ENCODE measurements at places on chromosomes 5 and 9.

DNA sequence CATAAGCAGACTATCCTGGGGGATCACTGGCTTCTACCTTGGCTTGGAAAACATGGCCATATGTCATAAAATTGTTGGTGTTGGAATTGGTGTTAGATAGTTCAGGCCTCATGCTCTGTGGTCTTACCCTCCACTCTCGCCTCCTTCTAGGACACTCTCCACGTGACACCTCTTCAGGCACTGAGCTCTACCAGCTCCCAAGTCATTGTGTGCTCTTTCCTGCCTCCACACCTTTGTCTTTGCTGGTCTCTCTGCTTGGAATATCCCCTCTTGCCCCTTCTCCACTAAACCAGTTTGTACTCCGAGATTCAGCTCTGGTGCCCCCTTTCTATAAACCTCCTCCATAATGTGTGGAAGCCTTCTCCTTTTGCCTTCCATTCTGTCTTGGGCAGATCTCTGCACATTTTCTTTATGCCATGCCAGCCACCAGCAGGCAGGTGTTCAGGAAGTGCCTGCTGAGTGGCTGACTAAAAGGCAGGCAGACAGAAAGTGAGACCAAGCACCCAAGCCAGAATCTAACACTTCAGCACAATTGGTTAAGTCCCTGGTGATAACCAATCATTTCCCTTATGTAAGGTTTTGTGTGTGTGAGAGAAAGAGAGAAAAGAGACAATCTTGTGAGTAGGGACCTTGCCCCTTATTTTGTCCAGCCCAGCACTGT lies 37.7 kb downstream of the SAR1B start:
- no peak for DNase-seq

DNA sequence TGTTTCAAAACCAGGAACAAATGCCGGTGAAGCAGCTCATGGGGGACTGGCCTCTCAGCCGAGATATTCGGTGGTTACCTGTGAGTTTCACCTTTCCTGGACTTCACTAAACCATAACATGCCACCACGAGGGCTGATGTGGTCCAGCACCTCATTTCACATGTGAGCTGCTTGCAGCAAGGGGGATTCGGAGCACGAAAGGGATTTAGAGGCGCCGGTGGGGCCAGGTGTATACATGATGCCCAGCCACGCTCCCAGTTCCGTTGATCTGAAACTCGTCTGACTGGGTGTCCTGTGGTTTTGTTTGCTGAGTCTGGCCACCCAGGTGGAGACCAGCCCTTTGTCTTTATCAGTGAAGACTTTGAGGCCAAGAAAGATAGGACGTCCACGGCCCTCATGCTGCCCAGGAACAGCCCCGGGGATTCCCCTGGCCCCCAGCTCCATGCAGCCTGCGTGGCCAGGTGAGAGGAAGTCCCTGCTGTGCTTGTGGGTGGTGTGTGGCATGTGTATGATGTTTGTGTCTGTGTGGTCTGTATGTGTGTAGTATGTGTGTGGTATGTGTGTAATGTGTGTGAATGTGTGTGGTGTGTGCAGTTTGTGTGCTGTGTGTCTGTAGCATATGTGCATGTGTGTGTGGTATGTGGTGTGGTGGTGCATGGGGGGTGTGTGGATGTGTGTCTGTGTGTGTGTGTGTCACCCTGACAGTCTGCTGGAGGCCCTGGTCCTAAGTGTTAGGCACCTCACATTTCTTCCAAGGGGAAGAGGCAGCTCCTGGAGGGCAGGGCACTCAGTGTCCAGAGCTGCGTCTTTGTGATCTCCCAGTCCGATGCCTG lies 23.4 kb downstream of the PHF2 start:
- no peak for DNase-seq

DNA sequence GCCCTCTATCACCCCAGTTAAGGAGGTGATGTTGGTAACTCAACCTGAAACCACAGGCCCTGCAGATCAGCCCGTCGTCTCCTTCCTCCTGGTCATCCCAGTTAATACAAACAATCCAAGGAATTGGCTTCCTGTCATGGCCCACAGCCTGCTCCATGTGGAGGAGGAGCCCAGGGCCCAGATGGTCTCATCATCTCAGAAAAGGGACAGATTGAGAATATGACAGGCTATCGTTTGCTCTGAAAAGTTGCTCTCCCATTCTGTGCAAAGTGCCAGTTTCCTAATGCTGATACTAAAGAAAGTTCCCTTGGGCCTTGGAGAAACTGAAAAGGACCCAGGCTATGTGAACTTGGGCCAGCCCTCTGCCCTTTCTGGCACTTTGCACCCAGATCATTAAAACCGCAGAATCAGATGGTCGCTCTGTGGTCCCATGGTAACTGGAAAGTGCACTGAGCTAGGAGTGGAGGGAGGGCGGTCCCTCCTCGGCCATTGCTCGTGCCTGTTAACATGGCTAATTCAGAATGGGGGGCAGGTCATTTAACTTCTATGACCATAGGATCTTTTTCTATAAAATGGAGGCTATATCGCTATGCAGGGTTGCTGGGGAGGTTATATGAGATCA lies 675 bp upstream of the SPAAR start:
- no peak for DNase-seq

DNA sequence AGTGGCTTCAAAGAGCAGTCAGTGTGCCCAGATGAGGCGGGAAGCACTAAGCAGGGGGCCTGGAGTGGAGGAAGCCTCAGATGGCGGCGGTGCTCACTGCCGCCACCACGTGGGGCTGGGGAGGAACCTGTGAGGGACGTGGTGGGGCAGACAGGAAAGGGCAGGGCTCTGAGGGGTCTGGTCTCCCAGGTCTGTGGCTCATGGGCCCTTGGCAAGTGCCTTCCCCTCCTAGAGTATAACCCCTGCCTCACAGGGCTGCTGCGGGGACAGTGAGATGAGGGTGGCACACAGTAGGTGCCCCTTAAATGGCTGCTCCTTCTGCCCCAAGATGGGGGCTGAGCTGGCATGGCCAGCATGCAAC lies 26.6 kb downstream of the NR5A1 start:
- peak; percentile 58 for DNase-seq

DNA sequence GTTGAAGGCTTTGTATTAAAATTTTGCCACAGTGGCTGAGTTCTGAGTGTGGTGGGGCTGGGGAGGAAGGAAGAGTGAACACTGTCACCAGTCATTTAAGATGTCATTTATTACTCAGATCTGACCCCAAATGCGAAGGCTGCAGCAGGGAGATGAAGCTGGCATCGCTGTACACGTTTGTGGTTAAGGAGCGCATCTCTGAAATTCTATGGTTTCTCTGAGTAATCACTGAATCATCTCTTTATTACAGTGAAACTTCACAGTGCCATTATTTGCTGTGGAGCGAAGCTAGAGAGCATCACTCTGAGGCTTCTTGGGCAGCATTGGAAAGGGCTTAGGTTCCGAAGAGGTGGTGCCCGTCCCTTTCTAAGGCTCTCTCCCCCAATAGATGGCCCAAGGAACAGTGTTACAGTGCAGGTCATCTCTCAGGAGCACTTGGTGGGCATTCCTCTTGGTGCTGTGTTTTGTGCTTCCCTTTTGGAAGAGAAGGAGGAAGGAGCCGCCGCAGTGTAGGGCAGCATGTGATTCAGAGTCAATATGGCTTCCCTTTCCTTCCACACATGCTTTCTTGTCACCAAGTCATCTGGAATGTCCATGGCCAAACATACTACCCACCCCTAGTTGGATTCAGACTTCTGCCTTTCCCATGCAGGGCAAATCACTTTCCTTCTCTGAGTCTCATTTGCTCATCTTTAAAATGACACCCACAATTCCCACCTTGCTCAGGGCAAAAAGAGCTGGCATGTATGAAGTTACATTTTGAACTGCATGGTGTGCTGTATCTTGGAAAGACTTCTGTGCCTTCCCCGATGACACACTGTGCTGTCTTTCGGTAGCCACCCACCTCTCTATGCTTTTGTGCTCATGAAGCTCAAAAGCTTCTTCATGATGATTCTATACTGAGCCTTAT lies 9.3 kb upstream of the TEX48 start:
- DNase-seq, result no peak

DNA sequence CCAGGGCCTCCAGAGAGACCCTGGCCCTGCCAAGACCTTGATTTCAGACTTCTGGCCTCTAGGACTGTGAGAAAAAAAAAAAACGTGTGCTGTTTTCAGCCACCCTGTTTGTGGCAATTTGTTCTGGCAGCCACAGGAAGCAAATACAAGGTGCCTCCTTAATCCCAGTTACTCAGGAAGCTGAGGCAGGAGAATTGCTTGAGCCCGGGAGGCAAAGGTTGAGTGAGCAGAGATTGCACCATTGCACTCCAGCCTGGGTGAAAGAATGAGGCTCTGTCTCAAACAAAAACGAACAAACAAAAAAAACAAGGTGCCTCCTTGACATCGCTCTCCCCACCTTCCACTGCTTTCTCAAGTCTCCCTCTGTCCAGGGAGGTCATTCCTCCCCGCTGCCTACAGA lies 98.0 kb downstream of the GABBR2 start:
- no peak for DNase-seq

DNA sequence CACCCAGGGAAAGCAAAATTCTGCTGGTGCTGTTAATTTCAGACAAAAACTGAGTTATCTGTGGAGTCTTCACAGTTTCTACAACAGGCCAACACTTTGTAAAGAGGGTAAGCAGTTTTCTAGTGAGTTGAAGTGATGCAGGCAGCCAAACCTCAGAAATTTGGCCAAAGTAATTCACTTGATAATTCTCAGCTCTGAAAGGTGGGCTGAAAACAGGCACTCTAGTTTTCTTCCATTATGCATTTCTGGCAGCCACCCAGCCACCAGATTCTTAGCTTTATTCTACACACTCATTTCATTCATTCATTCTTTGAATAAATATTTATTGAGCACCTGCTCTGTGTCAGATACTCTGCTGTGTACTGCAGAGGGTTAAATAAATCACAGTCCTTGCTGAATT lies 184.2 kb downstream of the RAB3C start:
- DNase-seq, result no peak

GRCh38 chr5:60287174-60287771 lies 393.7 kb upstream of the PDE4D start:
- peak; percentile 70 for DNase-seq

GRCh38 chr5:179437341-179438001 lies 92.2 kb upstream of the ADAMTS2 start:
- DNase-seq, result no peak

DNA sequence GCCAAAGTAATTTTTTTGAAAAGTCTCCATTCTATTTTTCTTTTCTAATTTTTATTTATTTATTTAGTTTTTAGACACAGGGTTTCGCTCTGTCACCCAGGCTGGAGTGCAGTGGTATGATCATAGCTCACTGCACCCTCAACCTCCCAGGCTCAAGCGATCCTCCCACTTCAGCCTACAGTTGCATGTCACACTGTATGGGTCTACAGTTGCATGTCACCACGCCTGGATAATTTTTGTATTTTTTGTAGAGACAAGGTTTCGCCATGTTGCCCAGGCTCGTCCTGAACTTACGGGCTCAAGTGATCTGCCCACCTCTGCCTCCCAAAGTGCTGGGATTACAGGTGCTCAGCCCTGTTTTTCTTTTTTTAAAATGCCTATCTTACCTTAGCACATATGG lies 10.7 kb downstream of the FANCC start:
- DNase-seq, result no peak

GRCh38 chr5:180114304-180115003 lies 42.9 kb upstream of the RNF130 start:
- DNase-seq, result no peak

GRCh38 chr5:72206160-72206559 lies 98.9 kb downstream of the MAP1B start:
- no peak for DNase-seq

- no peak for DNase-seq
Measured at GRCh38 chr5:123209502-123210027, 120.5 kb downstream of the PRDM6 start.

- DNase-seq, result no peak
Measured at GRCh38 chr9:126877418-126877817, 17.0 kb downstream of the ZBTB34 start.

DNA sequence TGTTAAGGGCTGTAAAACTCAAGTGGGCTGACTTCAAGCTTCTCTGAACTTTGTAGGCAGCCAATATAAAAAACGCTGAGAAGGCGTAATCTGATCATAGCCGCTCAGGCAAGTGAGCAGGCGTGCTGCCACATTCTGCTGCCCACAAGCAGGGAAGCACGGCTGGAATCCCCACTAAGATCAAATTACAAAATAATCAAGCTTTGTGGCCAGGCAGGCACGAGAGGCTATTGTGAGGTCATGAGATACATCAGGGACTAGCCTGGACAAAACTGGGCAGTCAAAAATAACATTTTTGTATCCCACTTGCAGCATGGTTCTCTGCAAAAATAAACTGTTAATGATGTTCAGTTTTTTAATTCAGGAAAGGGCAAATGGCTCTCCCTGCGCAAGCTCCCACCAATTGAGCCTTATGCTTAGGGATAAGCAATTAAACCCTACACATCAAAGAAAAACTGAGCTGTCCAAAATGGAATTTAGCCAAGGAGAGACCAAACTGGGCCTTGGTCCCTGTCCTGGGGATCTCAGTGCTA lies 64.0 kb downstream of the POU5F2 start:
- DNase-seq, result peak; percentile 92

DNA sequence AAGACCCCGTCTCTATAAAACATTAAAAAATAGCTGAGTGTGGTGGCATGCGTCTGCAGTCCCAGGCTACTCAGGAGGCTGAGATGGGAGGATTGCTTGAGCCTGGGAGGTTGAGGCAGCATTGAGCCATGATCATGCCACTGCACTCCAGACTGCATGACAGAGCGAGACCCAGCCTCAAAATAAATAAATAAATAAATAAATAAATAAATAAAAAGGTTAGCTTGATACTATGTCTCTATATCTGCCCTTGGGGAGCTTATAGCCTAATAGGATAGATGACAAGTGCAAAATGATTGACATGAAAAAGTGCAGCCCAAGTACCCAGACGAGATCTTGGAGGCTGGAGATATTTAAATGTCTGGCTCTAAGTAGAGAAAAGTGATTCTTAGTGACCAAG lies 122.6 kb downstream of the PDE4D start:
- DNase-seq, result no peak

GRCh38 chr9:130624154-130624553 lies 40.2 kb upstream of the PRDM12 start:
- DNase-seq, result no peak

DNA sequence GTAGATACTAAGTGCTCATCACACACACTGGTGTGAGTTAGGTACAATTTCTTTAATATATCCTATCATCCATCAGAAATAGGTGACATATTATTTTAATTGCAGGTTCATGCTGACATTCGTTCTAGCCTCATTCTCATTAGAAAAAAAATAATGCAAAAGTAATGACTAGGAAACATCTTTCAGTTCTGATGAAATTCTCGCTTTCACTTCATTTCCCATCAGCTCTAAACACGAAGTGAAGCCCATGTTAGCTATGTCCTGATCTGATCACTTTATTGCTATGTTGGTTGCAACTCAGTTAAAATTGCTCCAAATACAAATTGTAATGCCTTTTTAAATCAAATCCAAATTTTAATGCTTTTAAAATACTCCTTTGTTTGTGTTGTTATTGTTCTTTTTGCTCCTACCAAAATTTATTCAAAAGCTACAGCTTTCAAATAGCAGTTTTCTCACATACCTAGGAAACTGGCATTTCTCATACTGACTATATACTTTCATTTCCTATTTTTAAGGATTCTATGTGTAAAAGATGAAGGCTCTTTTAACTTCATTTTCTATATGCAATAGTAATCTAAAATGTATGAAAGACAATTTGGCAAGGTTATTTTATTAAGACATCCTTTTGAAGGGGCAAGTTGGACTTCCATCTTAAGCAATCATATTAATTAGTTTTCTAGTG lies 1237.8 kb upstream of the ACO1 start:
- DNase-seq, result no peak

Measured in SHP77 (cell line).